Nasal cavity respiratory epithelium epithelial cell of viscerocranial mucosa (primary cell): ENCODE measurements at places on chromosomes 2 and 18. TPM values are rescaled to one million over a fixed set of nuclear protein-coding genes. Genes with fewer than 3 reads are reported as not detected.

SLC9A4 gene
- total RNA-seq = 0.07 TPM in 1 of 2 replicates, not detected in the other

FAM161A gene
- 1.0 and 1.8 TPM in 2 replicates for total RNA-seq

PLGLB2 gene
- total RNA-seq = 0.34 and 1.5 TPM in 2 replicates

MAP3K19 gene
- not detected in 2 replicates for total RNA-seq

ERFE gene
- total RNA-seq = 3.2 and 3.8 TPM in 2 replicates

TUBB8B gene
- under 0.01 and 0.43 TPM in 2 replicates for total RNA-seq

ZCCHC2 gene
- 10.3 and 23.6 TPM in 2 replicates for total RNA-seq

UGT1A9 gene
- total RNA-seq = not detected in 2 replicates

LBX2 gene
- 0.68 and 1.00 TPM in 2 replicates for total RNA-seq

ELOA2 gene
- total RNA-seq = not detected in 2 replicates

CTAGE1 gene
- under 0.01 TPM in 1 of 2 replicates, not detected in the other for total RNA-seq

TRIB2 gene
- total RNA-seq = 4.4 and 33.7 TPM in 2 replicates

UNC80 gene
- total RNA-seq = under 0.01 and 0.21 TPM in 2 replicates

NOL4 gene
- not detected in 2 replicates for total RNA-seq

RNF125 gene
- total RNA-seq = 1.7 and 2.3 TPM in 2 replicates

NEB gene
- total RNA-seq = 0.68 and 3.3 TPM in 2 replicates

RETREG2 gene
- total RNA-seq = 59.1 and 87.5 TPM in 2 replicates

SERPINB13 gene
- total RNA-seq = 16.7 and 114 TPM in 2 replicates

CCDC121 gene
- total RNA-seq = 0.68 and 1.2 TPM in 2 replicates

GRHL1 gene
- 32.5 and 85.2 TPM in 2 replicates for total RNA-seq

ZNF804A gene
- total RNA-seq = not detected in 2 replicates

RAB31 gene
- total RNA-seq = 45.5 and 117 TPM in 2 replicates

CHPF gene
- 145 and 201 TPM in 2 replicates for total RNA-seq

TEX44 gene
- total RNA-seq = not detected in 2 replicates

BABAM2 gene
- 9.9 and 17.5 TPM in 2 replicates for total RNA-seq

HOXD13 gene
- total RNA-seq = not detected in 2 replicates

GAL3ST2 gene
- total RNA-seq = 0.36 TPM in 1 of 2 replicates, not detected in the other

GBX2 gene
- not detected in 2 replicates for total RNA-seq

VWC2L gene
- total RNA-seq = 0.07 TPM in 1 of 2 replicates, not detected in the other

CIB4 gene
- total RNA-seq = not detected in 2 replicates

RTP5 gene
- total RNA-seq = not detected in 2 replicates

RNF181 gene
- total RNA-seq = 119 and 222 TPM in 2 replicates

CNRIP1 gene
- total RNA-seq = not detected in 2 replicates

LRRTM1 gene
- total RNA-seq = not detected in 2 replicates

CHRND gene
- not detected in 2 replicates for total RNA-seq
